ENCODE measurements at places on chromosomes 3 and 15.
A peak's percentile ranks its signal among the peaks of the same experiment; 100 is the strongest.

GRCh38 chr3:37814547-37814946 is 47.1 kb upstream of the CTDSPL start:
- DNase-seq = peak; percentile 0

DNA sequence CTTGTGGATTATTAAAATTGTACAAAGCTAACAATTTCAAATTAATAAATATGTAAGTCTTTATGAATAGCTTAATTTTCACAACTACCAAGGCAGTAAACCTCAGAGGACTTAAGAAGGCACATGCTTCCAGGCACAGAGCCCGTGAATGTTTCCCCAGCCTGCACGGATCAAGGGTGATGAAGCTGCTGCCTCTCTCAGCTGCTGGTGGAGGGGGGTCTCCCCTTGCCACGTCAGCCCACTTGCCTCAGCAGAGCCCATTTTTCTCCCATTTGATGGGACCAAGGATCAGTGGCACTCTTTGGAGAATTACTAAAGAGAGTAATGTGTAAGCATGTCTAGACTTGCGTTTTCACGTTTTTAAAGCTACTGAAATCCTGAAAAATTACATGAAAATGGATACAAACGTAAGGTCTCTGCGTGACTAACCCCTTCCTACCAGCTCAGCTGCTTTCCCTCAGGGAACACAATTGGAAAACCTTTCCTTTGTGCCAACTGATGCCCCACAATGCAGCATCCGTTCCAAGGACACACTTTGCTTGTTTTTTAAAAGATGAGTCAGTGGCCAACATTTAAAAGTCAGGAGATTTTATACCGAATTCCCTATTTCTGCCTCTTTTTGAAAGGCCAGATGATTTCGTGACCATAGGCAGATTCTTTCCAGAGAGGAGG is 494.1 kb downstream of the GABRG3 start:
- no peak for DNase-seq

GRCh38 chr3:111277226-111277625 is 205.6 kb downstream of the NECTIN3 start:
- no peak for DNase-seq

GRCh38 chr15:90040618-90041017 is 39.5 kb downstream of the ZNF710 start:
- DNase-seq = no peak

GRCh38 chr15:88448991-88449461 is 18.2 kb downstream of the MRPL46 start:
- no peak for DNase-seq

GRCh38 chr3:159559771-159560170 is 428.9 kb upstream of the IL12A start:
- DNase-seq = no peak

GRCh38 chr3:116339441-116340028 is 105.8 kb downstream of the LSAMP start:
- DNase-seq = no peak

- DNase-seq = no peak
Measured at GRCh38 chr3:143266927-143267326, 147.4 kb downstream of the CHST2 start.

GRCh38 chr3:32089476-32089875 is 16.9 kb upstream of the GPD1L start:
- DNase-seq = no peak

DNA sequence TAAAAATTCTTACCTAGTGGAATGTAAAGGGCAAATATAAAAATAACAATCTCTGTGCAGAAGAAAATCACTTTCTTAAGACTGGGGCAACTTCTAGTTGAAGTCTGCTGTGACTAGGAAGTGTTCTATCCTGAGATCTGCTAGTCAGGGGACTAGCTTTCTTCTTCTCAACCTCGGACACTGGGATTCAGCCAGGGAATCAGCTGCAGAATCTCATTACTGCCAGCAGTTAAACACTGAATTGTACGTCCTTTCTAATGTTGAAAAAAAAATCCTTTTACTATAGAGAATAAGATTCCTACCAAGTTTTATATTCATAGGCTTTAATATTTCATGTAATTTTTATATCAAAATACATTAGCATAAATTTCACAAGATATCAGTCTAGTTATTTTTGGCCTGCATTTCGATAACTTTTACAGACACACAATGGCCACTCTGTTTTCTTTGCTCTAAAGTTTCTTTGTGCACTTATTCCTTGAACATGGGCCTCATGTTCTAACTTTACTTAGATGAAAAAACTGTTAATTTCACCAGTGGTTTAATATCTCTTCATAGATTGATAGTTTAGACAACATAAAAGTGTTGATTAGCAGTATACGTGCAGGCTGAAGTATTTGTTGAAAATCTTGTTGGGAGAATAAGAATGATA is 2.6 kb upstream of the NEO1 start:
- no peak for DNase-seq

Measured in NCI-H1417 (cell line).